ENCODE measurements at places on chromosomes 3 and 15.
A peak's percentile ranks its signal among the peaks of the same experiment; 100 is the strongest.

DNA sequence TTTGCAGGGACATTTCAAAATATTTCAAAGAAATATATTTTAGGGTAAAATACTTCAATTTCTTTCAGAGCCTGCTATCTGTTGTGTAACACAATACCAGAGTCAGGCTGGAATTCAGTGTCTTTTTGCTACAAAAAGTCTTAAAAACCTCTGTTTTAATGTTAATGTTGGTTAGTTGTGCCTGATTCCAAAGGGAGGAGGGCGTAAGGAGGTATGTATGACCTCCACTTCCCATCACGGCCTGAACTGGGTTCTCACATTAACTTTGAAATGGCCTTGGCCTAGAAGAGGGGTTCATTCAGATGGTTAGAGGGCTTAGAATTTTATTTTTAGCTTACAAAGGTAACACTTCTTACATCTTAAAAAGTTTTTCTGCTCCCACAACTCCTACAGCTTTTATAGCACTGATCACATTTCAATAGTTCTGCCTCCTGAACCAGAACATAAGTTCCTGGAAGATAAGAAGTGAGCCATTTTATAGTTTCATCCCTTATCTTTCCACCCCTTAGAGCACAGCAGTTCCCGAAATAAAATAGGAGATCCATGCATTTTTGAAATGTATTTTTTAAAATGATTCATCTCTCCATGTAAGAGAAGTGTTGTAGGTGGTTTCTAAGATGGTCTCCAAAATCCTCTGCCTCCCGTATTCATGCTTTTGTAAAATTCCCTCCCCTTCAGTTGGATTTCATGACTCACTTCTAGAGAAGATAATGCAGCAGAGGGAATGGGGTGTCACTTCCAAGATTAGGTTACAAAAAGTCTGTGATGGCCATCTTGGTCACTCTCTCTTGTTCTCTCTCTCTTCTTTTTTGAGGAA is 543.1 kb upstream of the NECTIN3 start:
- peak; percentile 19 for DNase-seq

DNA sequence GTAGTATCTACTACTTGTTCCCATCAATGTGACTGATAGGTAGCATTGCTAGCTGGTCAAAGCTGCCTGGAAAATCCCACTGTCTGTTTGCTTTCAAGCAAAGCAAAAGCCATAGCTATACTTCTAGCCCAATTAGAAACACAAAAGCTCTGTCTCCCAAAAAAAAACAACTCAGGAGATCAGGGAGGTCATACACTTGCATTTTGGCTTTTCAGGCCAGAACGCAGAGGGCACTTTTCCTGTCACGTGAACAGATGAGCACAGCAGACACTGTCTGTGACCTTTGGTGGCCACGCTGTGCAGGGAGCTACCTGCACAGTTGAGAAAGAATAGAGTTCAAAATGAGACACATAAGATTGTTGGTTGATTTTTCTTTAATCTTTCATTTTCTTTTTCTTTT is 441.7 kb upstream of the PDZRN3 start:
- DNase-seq = no peak

DNA sequence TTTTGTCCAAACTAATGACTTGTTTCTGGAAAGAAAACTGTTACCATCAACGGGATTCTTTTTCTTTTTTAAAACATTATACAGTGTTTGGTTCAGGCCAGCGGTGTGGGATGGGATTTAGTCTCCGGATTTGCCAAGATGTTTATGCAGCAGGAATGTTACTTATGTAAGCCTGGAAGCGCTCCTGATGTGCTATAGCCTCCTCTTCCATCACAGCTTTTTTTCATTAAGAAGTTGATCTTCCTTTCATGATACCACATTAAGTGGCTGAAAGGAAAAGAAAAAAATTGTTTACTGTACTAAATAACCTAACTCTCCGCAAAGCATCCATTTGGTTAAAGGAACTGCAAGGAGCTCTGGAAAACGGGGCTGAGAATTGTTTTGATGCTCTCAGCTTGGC is 120.5 kb upstream of the ALDH1A3 start:
- peak; percentile 55 for DNase-seq

- peak; percentile 85 for DNase-seq
Observed at GRCh38 chr3:77320514-77320913, 280.6 kb downstream of the ROBO2 start.

DNA sequence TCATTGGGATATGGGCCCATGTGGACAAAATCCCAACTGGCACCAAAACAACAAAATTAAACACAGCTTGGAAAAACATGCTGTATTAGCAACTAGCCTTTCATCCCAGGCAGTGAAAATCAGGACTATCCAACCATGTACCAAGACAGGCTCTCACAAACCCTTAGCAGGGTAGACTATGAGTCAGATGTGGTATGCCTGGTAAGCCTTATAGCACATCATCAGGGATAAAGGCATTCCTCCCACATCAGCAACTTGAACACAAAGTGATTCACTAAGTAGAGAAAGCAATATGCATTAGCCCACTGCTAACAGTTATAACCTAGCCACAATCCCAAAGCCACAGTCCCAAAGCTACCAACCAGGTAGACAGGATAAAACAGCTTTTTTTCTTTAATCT is 8.0 kb downstream of the CEP152 start:
- peak; percentile 87 for DNase-seq

All from choroid plexus epithelial cell (primary cell).